ENCODE measurements at places on chromosomes 16 and 17.

- DNase-seq, result no peak
Observed at GRCh38 chr17:32330147-32330546, 11.8 kb downstream of the C17orf75 start.

DNA sequence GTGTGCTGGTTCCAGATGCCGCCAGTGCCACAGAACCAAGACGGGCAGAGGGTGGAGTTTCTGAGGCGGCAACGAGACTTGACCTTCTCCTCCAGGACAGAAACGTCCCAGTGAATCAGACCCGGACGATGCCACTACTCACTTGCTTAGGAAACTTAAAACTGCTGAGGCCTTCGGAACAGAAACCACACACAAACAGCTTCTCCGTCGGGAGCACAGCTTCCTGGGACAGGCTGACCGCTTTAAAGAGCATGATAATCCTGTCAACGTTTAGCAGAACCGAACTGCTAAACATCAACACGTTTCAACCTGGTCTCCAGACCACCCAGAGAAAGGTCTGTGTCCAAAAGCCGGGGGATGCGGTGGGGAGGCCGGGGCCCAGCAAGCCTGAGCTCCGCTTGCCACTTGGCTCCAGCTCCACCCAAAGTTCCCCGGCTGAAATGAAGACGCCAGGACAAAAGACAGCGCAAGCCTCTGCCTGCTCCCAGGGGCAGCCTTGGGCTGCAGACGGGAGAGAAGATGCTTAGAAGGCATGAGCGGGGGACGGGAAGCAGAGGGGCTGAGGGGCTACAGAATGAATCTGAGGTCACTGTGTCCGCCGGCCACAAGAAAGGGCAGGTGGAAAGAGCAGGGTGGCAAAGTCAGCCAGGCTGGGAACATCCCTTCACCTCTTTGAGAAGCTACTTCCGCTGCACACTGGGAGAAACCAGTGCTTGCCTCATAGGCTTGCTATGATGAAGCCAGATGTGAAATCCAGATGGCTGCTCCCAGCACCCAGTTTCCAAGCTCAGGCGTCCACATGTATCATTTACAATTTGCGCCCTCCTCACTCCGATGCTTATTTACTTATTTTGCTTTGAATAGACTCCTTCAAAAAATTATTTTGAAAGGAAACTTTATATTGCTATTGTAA is 69.0 kb downstream of the MRM3 start:
- DNase-seq, result peak; percentile 96

- peak; percentile 82 for DNase-seq
Observed at GRCh38 chr17:4232168-4232813, 31.5 kb downstream of the ANKFY1 start.

DNA sequence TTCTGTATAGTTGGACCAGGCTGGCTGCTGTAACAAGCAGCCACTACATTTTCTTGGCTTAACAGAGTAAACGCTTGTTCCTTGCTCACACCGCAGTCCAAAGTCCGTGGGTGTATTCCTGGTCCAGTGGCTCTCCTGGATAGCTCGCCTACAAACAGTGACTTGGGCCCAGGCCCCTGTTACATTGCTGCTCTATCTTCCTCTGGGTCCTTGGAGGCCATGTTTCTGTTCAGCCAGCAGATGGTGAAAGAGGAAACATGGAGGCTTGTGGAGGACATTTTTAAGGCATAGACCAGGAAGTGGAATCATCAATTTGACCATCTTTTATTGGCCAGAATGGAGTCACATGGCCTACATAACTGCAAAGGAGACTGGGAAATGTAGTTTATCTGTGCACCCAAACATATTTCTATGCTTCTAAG is 55.1 kb downstream of the ATP2C2 start:
- DNase-seq, result peak; percentile 78

DNA sequence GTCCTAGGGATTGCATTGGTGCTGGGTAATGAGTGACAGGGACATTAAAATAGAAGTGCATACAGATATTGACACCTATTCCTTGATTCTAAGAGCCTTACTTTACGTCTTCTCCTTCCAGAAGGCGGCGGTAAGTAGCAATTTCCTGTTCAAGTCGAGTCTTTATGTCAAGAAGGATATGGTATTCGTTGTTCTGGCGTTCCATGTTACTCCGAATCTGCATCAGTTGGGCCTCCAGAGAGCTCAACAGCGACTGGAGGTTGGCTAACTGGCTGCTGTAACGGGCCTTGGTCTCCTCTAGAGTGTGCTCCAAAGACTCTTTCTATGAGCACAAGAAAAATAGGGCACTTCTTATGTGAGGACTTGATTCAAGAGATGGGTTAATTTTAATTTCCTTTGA is 7.0 kb downstream of the KRT20 start:
- no peak for DNase-seq

GRCh38 chr17:607361-608147 is 107.1 kb downstream of the VPS53 start:
- DNase-seq, result peak; percentile 27

- no peak for DNase-seq
Observed at GRCh38 chr16:13012601-13013000, 111.2 kb downstream of the SHISA9 start.

DNA sequence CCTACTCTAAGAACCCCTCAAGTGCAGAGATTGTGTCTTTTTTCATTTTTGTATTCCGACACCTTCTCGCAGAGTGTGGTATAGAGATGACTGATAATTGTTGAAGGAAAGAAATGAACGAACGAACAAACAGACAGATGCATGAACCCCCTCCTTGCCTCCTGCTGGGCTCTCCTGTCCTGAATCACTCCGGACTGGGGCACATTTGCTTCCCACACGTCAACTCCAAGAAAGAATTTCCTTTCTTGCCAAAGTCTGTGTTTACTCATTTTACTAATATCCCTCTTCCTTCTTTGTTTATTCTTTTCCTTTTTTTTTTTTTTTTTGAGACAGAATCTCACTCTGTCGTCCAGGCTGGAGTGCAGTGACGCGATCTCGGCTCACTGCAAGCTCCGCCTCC is 37.5 kb upstream of the BHLHA9 start:
- peak; percentile 94 for DNase-seq

- DNase-seq, result no peak
Observed at GRCh38 chr17:65813306-65813705, 251.9 kb upstream of the AXIN2 start.

DNA sequence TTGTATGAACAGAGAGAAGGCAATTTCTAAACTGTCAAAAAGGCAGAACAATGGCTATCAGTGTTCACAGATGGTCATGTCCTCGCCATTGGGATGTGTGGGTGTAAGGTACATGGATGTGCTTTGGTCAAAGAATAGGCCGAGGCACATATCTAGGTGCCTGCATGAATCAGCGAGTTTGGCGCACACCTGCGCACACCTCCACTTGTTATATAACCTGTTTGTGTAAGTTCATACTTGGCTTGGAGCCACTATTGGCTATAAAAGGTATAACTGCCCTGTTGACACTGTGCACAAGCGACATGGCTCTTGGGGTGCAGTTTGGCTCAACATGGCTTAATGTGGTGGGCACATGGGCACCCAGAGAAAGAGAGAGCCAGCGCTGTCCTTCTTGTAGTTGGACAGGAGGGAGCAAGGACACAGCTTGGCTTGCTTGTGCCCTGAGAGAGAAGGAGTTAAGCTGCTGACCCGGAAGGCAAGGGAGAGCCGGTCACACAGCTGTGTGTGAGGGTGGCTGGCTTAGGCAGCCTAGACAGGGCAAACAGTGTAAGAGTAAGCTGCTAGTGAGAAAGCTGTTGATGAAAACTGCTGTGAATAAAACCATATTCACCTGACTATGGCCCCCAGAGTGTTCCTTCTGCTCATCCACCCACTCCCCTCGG is 499.1 kb downstream of the KCNJ2 start:
- DNase-seq, result no peak

GRCh38 chr16:14499110-14499509 is 130.9 kb downstream of the PARN start:
- no peak for DNase-seq

GRCh38 chr16:30963925-30964511 is 6.5 kb downstream of the SETD1A start:
- no peak for DNase-seq

DNA sequence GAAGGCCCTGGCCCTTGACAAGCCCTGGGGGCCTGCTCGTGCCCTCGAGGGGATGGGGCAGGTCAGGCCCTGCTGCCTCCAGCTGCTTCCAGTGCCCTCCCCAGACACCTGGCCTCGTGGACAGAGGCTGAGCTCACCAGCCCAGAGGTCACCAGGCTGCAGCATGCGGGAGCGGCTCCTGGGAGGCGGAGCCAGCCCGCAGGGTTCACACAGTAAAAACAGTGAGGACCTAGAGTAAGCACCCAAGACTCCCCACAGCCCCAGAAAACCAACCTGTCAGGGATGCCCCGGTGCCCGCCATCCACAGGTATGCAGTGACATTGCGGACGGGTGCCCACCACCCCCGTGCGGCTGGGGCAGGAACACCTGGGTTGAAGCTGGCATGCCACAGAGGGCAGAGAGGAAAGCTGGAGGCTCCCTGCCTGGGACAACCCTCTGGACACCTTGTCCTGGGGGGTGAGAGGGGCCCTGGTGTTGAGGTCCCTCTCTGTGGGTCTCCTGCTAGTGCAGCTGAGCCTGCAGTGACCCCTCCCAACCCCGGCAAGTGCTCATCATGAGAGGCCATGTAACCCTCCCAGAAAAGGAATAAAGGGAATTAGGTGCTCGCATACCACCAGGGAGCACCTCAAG is 62.1 kb downstream of the LMF1 start:
- DNase-seq, result no peak

DNA sequence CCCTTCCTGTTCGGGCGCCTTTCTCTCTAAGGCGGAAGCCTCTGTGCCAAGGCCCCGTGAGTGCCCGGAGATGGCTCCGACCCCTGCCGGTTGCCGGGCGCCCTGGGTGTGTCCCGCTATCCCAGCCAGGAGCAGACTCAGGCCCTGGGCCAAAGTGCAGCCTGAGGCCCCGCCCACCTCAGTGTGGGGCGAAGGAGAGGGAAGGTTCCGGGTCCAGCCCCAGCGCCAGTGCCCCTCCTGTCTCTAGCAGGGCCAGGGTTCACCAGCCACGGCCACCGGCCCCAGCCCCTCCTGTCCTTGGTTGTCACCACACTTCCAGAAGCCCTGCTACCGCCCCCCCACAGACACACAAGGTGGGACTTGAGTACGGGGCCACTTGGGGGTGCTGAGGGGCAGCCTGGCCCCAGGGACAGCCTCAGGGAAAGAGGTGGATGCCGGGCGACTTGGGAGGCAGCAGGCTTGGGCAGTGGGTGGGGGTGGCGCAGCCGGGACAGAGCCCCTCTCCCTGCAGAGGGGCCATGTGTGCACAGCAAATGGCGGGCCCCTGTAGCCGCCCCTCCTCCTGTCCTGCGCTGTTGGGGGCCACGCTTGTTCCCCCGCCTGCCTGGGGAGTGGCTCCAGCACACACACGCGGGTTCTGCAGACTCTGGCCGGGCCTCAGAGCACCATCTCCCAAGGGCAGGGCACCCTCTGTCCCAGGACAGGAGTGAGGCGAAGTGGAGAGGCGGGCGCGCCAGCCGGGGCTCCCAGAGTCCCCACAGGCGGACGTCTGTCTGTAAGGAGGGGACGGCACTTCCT is 6.0 kb downstream of the C1QTNF8 start:
- no peak for DNase-seq

GRCh38 chr17:10327640-10328039 is 45.2 kb downstream of the MYH13 start:
- DNase-seq, result peak; percentile 94

- peak; percentile 66 for DNase-seq
Observed at GRCh38 chr16:71709229-71709781, 15.2 kb downstream of the PHLPP2 start.

DNA sequence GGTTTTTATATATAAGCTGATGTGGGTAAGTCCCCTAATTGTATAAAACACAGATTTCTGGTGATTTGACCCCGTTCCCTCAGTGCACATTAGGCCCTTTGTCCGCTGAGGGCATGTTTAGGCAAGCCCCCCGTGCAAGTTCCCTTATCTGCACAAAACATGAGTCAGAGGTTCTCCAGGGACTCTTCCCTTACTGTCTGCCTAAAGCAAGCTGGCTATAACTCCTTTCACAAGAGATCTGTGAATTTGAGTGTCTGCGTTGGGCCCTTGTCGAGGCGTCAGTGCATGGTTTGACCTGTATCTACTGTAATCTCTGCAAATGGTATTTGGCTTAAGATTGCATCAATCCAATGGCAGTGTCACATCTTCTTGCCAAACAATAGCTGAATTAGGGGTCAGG is 712.8 kb downstream of the CDH8 start:
- DNase-seq, result no peak

DNA sequence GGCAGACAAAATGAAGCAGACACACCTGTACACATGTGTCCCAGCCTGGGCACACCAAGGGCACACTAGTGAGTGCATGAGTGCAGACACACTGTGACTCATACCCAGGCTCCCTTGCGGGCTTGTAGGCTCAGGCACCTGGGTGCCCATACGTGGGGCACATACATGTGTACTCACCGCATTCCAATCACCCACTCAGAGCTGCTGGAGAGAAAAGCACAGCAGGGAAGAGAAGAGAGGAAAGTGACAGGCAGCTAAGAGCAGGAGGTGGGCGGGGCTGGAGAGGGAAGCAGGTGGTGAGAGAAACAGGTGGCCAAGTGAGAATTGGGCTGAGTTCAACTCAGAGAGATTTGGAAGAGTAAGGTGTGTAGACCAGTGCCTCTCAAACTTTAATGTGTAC is 54.0 kb downstream of the TMEM132E start:
- no peak for DNase-seq

DNA sequence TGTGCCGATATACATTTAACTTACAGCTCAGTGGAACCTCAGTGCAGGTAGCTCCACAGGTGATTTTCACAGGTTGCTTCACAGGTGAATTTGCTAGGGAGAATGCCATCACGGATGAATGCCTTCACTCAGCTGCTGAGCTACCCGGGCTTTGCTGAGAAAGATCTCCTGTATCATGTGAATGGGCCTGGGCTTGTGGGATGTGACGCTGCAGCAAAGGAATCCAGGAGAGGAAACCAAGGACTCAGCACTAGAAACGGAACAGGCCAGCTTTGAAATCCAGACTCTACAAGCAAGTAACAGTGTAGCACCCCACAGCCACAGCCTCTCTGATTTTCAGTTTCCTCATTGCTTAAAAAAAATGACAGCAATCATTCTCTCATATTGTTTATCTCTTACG is 271.4 kb upstream of the MAF start:
- no peak for DNase-seq

DNA sequence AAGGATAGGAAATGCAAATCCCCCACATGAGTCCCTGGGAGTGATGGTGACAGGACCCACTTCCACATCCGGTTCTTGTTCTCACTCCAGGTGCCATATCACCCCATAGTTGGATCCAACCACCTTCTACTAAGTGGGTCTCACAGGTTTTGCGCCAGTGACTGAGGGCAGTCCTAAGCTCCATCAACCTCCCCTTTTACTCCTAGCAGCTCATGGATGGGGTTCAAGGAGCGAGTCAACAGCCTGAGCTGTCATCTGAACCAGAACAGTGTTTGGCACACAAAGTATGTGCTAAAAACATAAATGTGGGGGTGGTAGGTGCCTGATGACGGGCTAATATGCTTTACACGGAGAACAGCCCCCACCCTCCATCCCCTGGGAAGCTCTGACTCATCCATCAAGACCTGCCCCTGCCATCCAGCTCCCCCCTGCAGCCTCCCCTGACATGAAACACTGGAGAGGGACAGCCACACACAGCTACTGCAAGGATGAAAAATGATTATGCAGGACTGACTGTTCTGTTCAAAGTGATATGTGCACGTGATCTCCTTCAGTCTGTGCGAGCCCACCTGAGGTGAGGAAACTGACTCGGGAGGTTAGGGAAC is 143.2 kb upstream of the CDH5 start:
- DNase-seq, result peak; percentile 84

- peak; percentile 71 for DNase-seq
Observed at GRCh38 chr17:48054238-48055185, 6.4 kb downstream of the NFE2L1 start.
